Transverse colon (tissue), 4 donors: ENCODE measurements at places on chromosomes 7 and 10.

DNA sequence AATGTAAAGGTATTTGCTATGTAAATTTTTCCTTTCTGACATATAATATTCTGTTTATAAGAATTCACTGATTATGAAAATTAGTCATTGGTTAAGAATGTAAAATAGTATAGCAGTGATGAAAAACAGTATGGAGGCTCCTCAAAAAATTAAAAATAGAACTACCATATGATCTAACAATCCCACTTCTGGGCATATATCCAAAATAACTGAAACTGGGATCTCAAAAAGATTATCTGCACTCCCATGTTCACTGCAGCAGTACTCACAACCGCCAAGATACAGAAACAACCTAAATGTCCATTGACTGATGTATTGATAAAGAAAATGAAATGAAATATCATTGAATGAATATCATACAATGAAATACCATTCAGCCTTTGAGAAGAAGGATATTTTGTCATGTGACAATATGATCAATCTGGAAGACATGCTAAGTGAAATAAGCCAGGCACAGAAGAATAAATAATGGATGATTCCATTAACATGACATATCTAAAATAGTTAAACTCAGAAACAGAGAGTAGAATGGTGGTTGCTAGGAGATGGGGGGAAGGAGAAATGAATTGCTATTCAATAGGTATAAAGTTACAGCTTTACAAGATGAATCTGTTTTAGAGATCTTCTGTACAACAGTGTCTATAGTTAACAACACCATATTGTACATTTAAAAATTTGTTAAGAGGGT is 14.0 kb downstream of the C10orf88 start:
- DNase-seq = no peak

- no peak for DNase-seq
These were observed 51.7 kb upstream of the CALD1 start for GRCh38 chr7:134727711-134728110.

- DNase-seq = no peak
These were observed 1212.3 kb downstream of the NXPH1 start for GRCh38 chr7:9645756-9646155.

GRCh38 chr10:30396698-30397097 is 37.3 kb upstream of the MAP3K8 start:
- DNase-seq = no peak

GRCh38 chr7:149625947-149626392 is 128.4 kb upstream of the ZNF746 start:
- no peak for DNase-seq

- DNase-seq = no peak
These were observed 144.7 kb upstream of the ZNF716 start for GRCh38 chr7:57305192-57305748.

DNA sequence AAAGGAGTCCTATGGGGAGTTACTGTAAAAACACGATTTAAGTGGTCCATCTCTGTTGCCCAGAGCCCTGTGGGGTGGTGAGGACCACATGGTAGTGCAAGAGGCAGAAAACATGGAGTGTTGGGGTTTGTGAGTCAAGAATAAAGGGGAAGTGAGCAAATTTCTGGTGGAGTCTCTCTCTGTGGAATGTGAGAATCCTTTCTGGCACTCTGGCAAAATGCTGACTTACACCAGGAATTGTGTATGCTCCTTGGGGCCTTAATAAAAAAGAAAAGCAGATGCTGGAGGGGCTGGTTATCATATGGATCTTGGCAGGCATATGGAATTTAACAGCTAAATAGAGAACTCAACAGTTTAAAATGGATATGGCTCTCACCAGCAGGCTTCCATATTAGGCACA is 486.0 kb downstream of the TNS3 start:
- no peak for DNase-seq

- no peak for DNase-seq
These were observed 13.2 kb downstream of the SHOC2 start for GRCh38 chr10:110932505-110933180.

DNA sequence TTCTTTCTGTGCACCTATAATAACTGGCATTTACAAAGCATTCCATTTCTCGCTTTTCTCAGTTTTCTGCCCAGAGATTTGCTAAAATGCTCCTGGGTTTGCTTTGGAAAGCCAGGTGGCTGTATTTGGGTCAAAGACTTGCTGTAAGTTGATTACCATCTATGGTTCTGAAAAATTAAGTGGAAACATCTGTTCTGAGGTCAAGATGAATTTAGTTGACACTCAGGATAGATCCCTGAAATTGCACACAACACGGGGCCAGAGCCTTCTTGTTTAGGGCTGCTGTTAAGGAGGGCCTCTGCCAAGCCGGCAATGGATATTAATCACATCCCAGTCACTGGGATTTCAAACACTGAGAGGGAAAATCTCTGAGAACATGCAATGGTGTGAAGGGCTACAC is 111.6 kb upstream of the GLI3 start:
- DNase-seq = no peak

DNA sequence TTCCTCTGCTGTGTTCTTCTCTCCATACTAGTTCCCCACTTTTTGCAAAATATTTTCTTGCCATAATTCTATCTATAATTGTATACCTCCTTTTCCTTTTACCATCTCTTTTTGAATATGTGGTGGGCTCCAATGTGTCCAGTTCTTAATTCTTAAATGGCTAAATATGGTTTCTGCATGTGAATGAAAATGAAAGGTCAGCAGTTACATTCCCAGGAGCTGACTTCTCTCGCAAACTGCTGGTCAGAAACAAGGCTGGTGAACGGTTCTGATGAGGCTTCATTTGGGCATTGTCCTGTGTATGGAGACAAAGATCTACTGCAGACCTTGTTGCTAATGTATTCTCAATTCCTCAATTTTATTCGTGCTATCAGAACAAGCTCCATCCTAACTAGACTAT is 309.2 kb downstream of the SNX13 start:
- DNase-seq = no peak

DNA sequence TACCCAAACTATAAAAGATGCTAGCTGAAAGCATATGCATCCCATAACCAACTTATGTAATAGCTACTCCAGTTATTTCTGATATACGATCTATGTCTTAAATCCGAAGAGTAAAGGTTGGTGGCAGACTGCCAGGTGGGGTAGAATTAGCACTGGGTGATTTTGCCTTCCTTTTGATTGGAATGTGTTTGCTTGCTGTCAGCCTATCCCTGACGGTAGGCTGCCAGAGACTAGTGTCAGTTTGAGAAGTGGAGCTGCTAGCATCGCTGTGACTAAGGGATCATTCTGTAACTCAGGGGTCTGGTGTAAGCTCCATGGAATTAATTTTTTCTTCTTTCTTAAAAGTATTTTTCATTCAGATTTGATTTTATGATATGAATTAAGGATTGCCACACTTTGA is 9.5 kb upstream of the SEM1 start:
- no peak for DNase-seq

GRCh38 chr10:94027197-94027596 is 33.5 kb downstream of the PLCE1 start:
- no peak for DNase-seq

- no peak for DNase-seq
These were observed 520 bp downstream of the CPA5 start for GRCh38 chr7:130345136-130345535.

- DNase-seq = no peak
These were observed 10.0 kb upstream of the TSPAN14 start for GRCh38 chr10:80444124-80444523.

- DNase-seq = no peak
These were observed 30.0 kb downstream of the STK17A start for GRCh38 chr7:43612599-43613589.
